ENCODE measurements at places on chromosomes 12 and 14.

DNA sequence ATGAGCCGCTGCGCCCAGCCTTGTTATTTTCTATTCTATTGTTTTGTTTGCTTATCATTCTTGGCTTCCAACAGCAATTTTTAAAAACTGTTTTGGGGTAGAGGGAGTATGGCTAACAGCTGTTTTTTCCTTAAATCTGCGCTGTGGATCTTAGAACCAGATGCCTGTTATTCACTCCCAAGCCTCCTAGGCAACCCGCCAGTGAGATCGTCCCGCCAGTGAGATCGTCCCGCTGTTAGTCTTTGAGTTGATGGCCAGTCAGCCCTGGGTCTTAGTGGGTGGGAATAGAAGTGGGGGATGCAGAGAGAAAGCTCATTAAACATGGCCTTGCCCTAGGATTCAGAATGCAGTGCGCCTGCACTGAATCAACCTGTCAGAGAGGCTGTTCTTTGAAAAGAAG is 67.3 kb upstream of the BICD1 start:
- DNase-seq: no peak

- no peak for DNase-seq
These were observed 490.2 kb downstream of the NELL2 start for GRCh38 chr12:44385964-44386363.

GRCh38 chr14:103526247-103526913 is 2.6 kb upstream of the TRMT61A start:
- DNase-seq: no peak

- no peak for DNase-seq
These were observed 355.5 kb downstream of the DIO2 start for GRCh38 chr14:79855789-79856188.

GRCh38 chr14:94823556-94824341 is 53.8 kb upstream of the GSC start:
- no peak for DNase-seq

DNA sequence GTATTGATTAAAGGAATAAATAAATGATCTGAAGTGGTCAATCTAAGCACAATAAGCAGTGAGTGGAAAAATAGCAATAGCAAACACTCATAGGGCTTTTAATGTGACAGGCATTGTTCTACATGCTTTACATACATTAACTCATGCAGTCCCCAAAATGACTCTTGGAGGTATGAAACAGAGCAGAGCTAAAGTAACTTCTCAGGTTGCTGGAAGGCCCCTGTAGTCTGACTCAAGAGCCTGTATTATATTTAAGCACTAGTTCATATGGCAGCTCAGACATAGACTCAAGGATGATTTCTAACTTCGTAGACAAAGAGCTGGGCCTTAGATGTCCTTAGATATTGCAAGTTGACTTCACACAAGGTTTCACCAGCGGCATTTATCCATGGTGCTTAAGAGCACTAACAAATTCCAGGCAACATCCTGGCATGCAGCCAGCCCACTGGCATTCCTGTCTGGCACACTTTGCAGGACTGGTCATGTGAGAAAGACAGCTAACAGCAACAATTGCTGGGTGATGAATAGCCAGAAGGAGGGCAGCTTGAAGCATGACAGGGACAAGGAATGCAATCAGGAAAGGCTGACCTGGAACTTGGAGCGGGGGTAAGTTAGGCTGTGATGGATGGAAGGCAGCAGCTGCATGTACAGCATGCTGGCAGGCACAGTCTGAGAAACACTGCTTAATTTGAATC is 22.9 kb upstream of the KTN1 start:
- no peak for DNase-seq

- no peak for DNase-seq
These were observed 39.3 kb downstream of the SRRM4 start for GRCh38 chr12:119020406-119021360.

DNA sequence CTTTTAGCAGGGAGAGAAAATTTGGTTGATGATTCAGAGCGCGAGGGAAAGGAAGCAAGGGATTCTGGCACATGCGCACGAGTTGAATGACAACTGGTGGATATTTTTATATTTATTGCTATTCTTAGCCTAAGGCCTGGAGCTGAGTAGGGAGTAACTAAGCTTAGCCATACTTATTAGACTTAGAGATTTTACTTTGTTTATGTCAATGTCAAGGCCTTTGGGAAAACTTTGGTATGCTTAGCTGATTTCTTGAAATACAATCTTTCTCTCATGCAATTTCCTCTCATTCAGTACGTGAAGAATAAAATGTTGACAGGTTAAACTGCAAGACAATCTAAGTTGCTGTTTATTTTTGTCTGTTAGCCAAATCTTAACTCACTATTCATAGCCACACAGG is 101.1 kb downstream of the CRADD start:
- DNase-seq: no peak

- no peak for DNase-seq
These were observed 59.8 kb upstream of the C12orf71 start for GRCh38 chr12:27142101-27142721.

DNA sequence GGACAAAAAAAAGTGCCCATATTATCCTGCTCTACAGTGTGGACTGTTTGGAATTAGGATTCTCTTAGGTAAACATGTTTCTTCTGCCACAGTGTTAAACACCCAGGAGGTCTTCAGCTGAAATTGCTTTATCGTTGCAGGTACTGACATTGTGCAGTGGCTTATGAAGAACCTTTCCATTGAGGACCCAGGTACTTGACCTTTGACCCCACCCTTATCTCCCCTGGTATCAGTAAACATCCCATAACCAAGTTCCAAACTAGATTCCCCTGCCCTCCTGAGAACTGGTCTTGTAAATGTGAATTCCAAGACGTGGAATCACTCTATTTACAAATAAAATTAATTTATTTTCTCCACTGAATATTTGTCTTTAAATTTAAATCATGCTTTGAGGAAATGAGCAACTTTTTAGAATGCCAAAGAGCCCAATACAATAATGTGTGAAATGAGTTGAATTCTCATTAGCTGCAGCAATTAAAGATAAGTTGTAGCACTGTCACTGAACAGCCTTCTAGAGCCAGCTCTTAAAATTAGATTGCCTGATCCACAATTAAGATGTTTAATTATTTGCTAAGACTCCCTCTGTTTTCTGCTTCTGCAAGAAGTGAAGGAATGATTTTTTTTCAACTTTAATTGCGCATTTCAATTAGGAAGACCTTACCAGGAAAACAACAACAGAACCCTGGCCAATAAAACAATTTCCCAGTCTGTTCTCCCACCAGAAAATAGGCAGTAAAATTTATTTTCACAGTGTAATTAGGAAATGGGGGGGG is 439.3 kb downstream of the DPF3 start:
- DNase-seq: no peak

DNA sequence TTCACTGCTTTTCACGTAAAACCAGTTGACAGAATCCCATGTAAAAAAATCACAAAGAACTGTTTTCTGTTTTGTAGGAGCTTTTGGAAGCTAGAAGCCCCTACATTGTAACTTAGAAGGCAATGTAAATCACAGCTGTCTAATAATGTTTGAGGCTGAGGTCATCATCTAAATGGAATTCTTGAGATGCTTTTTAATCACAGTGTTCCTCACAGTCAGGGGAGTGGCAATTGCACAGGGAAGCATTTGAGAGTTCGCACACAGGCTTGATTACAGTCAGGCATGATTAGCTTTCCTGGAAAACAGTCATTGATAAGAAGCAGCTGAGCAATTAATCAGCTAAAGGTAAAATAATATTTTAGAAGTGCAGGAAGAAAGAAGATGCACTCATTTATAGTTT is 2.9 kb downstream of the SLC17A8 start:
- DNase-seq: no peak

DNA sequence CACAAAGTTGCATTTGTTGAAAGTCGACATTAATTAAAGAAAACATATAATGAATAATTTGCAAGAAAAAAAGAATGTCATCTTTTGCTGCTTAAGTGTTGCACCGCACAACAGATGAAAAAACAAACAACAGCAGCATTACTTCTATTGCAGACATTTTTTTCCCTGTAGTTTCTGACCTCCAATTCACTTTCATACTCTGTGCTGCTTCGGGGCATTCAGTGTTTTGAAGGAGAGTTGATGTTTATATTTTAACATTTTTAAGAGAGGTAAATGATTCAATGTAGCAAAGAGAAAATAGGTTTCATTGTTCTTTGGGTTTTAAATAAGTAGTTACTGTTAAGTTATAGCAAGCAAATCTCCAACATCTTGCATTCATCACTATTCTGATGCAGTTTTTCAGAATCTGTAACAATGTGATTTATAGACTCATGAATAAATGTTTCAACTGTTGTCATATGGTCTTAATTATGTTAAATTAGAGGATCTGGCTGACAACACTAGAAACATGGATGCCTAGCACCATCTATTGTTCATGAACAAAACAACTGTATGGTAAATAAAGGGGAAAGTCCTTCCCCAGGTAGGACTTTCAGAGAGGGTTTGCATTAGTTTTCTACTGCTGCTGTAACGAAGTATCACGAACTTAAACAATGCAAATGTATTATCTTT is 168.1 kb downstream of the BCAT1 start:
- no peak for DNase-seq

- no peak for DNase-seq
These were observed 216.1 kb downstream of the SLC15A4 start for GRCh38 chr12:128607641-128608040.

DNA sequence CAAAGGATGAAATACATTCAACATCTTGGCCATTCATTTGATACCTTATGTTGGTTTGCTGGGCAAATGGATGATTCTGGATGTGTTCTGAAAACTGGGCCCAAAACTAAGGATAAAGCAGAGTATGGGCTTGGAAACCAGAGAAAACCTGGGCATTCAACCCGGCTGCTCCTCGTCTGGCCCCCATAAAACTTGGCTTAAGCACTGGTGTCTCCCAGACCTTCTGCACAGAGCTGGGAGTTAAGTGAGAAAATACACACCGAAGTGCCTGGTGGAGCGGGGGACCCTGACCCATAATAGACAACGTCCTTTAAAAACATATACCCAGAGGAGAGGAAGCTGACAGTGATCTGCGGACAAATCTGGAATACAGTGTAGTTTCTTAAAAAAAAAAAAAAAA is 112.5 kb downstream of the FOXN3 start:
- DNase-seq: no peak

DNA sequence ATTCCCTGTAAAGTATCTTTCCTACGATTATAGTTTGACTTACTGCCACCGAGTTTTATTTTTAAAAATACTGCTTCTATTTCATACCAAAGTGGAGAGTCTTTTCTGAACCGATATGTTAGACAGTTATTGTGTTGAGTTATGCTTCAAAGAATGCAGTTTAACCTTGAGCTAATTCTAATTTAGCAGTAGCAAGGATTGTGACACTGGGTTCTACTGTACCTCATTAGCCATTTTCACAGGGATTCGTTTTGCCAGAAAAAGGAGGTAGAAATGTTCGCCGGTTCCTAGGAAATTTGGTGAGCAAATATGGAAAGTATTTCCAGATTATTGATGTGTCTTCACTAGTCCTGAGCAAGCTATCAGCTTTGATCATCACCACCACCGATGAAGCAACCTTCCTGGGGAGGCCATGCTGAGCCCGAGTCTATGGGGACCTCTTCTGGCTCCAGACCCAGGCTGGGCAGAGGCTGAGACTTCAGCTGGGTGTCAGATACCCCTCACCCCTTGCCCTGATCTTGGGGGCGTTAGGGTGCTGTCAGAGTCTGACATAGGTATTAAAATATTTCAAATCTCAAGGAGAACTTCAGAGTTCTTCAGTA is 13.6 kb downstream of the GLRX5 start:
- DNase-seq: no peak

- DNase-seq: no peak
These were observed 325.3 kb downstream of the GALC start for GRCh38 chr14:87667659-87668058.

DNA sequence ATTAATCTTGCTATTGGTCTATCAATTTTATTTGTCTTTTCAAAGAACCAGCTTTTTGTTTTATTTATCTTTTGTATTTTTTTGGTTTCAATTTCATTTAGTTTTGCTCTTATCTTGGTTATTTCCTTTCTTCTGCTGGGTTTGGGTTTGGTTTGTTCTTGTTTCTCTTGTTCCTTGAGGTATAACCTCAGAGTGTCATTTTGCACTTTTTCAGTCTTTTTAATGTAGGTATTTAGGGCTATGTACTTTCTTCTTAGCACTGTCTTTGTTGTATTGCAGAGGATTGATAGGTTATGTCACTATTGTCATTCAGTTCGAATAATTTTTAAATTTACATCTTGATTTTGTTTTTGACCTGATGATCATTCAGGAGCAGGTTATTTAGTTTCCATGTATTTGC is 92.7 kb upstream of the DCD start:
- no peak for DNase-seq

DNA sequence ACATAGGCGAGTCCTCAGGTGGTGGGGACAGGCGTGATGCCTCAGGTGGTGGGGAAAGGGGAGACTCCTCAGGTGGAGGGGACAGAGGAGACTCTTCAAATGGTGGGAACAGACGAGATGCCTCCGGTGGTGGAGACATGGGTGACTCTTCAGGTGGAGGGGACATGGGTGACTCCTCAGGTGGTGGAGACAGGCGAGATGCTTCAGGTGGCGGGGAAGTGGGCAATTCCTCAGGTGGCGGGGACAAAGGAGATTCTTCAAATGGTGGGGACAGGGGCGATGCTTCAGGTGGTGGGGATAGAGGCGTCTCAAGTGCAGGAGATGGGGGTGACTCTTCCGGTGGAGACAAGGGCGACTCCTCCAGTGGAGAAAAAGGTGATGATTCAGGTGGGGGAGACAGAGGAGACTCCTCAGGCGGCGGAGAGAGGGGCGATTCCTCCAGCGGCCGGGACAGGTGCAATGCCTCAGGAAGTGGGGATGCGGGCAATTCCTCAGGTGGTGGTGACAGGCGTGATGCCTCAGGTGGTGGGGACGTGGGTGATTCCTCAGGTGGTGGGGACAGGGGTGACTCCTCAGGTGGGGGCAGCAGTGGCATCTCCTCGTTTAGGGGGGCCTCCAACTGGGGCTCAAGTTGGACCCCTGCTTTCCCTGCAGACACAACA is 8.7 kb downstream of the KMT2D start:
- DNase-seq: no peak

DNA sequence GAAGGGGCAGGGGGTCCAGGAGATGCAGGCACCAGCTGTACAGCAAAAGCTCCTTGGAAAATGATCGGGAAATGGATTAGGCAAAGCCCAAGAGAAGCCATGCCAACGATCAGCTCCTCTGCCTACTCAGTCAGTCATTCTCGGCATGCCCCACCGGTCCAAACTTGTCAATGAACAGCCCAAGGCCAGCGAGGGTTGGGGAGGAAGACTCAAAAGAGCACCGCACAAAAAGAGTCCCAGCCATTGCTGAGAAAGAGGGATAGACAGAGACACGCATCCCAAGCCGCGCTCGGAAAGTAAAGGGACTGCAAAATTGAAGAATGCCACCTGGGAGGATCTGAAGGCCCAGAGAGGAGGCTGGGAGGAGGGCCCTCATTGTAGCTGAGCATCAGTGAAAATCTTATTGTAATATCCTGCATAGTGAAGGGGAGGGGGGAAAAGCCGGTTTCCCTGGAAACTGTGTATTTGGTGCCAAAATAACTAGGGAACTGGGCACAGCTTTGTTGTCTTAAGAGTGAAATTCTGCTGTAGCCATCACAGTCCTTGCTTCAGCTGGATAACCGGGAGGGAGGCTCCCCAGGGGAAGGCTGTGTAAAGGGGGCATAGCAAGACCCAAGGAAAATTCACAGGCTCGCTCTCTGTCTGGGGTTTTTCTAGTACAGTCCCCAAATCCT is 4.7 kb downstream of the KDM2B start:
- DNase-seq: no peak

- no peak for DNase-seq
These were observed 186.1 kb downstream of the TSPAN9 start for GRCh38 chr12:3263282-3263681.

- no peak for DNase-seq
These were observed 16.1 kb upstream of the CCDC85C start for GRCh38 chr14:99619835-99620834.

- no peak for DNase-seq
These were observed 106.6 kb downstream of the DYRK2 start for GRCh38 chr12:67754933-67755697.

- no peak for DNase-seq
These were observed 208.7 kb upstream of the BCL2L14 start for GRCh38 chr12:11861864-11862600.
